Central memory CD4-positive, alpha-beta T cell (primary cell): ENCODE measurements at places on chromosomes 6 and 20.

DNA sequence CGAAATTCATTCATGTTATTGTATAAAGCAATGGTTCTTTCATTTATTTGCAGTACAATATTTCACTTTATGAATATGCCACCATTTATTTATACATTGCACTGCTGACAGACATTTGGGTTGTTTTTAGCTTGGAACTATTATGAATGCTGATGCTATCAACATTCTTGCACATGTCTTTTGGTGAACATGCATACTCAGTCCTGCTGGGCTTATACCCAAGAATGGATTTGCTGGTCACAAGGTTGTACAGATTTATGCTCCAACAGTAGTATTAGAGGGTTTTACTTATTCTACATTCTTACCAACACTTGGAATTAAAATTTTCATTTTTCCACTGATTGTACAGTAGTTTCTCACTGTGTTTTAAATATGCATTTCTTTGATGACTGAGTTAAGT, 126.2 kb downstream of the PTPRK start:
- DNase-seq, result no peak

DNA sequence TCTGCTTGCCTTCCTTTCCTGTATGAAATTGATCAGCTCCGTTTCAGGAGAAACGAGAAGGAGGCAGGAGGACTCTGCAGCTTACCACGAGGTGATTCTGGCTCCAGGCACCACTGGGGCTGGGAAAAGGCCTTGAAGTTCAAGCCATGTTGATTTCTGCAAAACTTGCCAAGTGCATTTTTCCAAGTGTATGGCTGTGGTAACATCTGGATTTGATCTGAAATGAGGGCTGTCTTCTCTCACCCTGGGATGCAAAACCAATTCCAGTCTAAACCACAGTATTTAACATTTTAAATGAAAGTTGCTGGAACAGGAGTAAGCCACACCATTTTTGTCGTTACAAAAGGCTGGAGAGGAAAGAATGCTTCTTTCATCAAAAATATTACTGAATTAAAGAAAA, 36.1 kb upstream of the FAM210B start:
- no peak for DNase-seq

DNA sequence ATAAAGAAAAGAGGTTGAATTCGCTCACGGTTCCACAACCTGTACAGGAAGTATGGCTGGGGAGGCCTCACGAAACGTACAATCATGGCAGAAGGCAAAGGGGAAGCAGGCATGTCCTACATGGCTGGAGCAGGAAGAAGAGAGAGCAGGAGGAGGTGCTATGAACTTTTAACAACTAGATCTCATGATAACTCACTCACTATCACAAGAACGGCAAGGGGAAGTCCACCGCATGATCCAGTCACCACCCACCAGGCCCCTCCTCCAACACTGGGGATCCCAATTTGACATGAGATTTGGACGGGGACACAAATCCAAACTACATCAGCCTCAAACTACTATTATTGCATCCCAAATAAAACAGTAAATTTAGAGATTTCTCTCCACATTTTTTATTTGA, 53.6 kb upstream of the CST7 start:
- no peak for DNase-seq

DNA sequence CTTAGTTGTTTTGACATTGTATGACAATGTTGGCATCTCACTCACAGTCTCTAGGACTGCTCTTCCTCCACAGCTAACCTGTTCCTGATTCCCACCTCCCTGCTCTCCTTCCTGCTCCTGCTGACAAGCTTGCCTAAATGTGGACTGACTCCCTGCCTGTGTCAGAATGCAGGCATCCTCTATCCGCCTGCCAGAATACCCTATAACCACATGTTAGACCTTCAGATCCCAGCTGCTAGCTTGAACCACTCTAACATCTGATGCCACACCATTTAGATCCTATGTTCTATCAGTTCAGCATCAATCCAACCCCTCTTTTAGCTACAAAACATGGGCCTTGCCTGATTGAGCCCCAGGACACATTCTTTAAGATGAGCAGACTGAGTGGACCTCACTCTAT, 12.2 kb downstream of the FILIP1 start:
- no peak for DNase-seq

- DNase-seq, result no peak
These were observed 54.2 kb downstream of the CNR1 start for GRCh38 chr6:88111991-88112390.

DNA sequence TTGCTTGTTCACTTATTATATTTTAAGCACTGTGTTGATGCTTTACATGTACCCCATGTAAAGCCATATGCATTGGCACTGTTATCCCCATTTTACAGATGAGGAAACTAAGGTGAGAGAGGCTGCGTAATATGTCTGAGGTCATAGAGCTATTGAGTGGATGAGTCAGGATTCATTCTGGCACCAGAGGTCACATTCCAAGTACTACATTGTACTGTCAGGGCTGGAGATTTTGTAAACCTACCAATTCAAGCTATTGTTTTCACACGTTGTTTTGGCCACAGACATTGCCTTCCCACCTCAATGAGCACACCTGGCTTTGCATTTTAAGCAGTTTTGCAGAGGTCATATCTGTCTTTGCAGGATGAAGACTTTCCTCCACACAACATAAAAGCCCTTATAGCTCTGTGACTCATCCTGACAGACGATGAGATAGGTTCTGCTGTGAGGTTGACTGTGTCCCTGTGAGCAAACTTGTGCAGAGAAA, 33.2 kb downstream of the ANKS1A start:
- no peak for DNase-seq

DNA sequence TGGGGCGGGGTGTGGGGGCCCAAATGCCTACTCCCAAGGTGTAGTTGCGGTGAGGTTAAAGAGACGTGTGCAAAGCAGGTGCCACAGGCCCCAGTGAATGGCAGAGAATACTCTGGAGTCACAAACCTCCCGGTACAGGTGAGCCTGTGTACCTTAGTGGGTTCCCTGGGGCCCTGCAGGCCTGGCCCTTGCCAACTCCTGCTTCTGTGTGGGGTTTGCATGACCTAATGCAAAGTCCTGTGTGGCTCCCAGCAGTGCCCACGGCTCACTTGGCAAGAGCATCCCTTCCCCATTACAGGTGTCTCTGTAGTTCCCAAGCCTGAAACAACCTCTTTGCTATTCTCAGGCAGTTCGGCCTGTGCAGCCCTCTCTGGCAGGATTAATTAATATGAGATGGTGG, 17.5 kb downstream of the SPDEF start:
- DNase-seq, result no peak

- no peak for DNase-seq
These were observed 34.8 kb downstream of the BACH2 start for GRCh38 chr6:90261801-90262200.

- DNase-seq, result no peak
These were observed 38.2 kb downstream of the NOL7 start for GRCh38 chr6:13653296-13653695.

DNA sequence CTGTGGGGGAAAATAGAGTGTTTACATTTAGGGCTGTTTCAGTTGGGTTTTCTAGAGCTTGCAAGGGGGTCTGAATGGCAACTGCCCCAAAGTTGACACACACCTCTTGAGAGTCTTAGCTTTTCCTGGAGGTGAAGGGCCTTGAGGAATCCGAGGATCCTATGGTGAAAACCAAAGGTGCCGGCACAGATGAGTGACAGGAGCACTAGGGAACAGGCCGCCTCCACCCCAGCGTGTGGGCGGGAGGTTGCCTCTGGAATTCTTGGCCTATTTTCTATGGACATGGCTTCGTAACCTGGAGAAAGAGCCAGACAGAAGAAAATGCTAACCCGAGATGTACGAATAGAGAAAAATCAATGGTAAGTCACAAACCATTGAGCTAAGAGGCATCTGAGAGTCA, 283.2 kb upstream of the FOXQ1 start:
- no peak for DNase-seq

DNA sequence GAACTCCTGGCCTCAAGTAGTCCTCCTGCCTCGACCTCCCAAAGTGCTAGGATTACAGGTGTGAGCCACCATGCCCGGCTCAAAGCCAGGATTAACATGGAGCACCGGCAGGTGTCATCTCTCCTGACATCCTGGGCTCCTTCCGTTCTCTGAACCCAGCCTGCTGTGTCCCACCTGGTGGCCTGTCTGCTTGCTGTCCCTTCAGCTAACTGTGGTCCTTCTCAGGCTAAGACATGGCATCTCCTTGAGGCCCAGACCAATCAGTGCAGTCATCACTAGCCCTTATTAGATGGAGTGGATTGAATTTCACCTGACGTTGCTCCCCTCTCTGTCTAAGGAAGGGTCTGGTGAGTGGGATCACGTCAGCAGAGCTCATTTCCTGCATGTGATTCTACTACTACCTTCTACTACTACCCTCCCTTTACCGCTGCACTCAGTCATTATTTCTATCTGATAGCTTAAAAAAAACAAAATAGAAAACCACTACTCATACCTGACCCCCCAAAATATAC, 28.0 kb upstream of the SYNJ2 start:
- no peak for DNase-seq

GRCh38 chr20:62595069-62595468, 47.2 kb upstream of the SLCO4A1 start:
- DNase-seq, result no peak

DNA sequence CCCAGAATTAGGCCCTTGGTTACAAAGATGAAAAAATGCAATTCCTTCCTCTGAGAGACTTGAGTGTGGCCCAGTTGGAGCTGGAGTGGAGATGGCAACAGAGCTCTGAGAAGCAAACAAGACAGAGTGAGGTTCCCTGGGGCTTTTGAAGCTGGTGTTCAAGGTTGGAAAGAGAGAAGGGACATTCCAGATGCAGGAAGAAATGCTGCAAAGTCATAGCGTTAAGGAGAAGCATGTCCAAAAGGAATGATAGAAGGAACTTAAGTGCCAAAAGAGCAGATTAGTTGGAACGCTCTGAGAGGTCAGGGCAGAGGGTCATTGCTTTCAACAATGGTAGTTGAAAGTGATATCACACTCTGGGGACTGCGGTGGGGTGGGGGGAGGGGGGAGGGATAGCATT, 251.8 kb downstream of the TBC1D7 start:
- DNase-seq, result no peak

- DNase-seq, result no peak
These were observed 115.4 kb downstream of the DTNBP1 start for GRCh38 chr6:15547400-15547799.

GRCh38 chr6:154617175-154617574, 106.7 kb upstream of the CNKSR3 start:
- DNase-seq, result no peak

- DNase-seq, result no peak
These were observed 885 bp upstream of the GZF1 start for GRCh38 chr20:23361119-23361475.

GRCh38 chr6:30618270-30618797, 694 bp downstream of the MRPS18B start:
- no peak for DNase-seq

DNA sequence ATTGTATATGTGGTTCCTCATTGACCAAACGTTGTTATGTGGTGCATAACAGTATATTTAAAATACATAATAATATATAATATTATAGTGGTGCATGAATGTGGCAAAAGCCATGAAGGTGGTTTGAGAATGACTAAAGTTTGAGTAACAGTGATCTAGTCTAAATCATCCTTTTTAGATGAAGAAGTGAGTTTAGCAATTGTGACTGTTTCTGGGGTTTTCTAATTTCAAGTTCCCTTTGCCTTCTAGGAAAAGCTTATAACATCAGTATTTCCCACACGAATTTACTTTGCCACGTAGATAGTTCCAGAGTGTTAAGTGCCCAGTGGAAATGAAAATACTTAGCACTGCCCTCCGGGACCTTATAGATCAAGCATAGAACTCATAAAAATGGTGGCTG, 40.9 kb downstream of the ARFGEF2 start:
- no peak for DNase-seq

- no peak for DNase-seq
These were observed 33.2 kb upstream of the KIF3B start for GRCh38 chr20:32244150-32244823.

- no peak for DNase-seq
These were observed 6.3 kb downstream of the RRBP1 start for GRCh38 chr20:17675519-17676377.

DNA sequence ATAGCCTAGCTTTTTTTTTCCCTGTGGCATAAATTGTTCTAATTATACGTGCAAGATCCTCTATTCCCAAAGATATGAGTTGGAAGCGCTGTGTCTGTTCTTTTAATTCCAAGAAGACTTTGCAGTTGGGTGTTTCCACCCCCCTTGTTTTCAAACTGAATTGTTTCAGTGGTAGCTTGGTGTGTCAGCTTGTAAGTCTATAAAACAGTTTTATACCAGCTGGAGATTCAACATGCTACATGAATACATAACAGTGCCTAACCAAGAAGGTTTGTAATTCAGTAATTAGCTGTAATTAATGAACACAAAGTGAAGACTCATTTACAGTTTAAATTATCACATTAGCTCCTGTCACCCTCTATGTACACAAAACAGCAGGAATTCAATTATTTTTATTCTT, 154.0 kb downstream of the ZNF217 start:
- no peak for DNase-seq

DNA sequence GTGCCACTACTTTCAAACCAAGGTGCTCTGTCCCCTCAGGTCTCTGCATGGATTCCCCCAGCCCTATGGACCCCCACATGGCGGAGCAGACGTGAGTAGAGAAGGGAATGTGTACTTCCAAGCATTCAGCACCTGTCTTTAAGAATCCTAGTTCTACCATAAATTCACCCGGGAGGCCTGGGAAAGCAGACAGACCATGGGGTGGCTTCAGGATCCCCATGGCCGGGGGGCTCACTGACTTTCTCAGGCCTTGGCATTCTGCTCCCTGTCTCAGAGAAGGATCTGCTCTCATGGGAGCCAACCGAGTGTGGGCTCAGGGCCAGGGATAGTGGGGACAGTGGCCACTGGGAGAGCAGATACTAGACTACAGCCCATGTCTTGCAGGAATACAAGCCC, 2.3 kb downstream of the CDC25B start:
- DNase-seq, result no peak

- DNase-seq, result no peak
These were observed 31.8 kb downstream of the PHACTR1 start for GRCh38 chr6:12748411-12748810.

DNA sequence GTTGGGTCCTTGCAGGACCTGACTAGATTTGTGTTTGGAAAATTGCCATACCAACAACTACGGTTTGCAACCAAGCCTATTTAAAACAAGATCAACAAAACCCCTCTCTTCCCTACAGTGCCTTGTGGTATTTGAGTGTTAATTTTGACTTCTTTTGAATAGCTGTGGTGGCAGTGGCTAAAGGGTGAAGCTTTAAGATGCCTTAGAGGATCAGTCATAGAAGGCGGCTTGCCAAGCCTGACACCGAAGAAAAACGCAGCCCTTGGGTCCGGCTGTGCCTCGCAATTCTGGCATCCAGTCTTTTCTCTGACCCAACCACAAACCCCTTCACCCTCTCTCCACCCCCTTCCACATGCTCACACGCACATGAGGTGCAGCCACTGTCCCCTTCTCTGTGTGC, 32.6 kb downstream of the BMP6 start:
- no peak for DNase-seq

GRCh38 chr6:157288575-157288974, 34.7 kb downstream of the TMEM242 start:
- DNase-seq, result no peak

DNA sequence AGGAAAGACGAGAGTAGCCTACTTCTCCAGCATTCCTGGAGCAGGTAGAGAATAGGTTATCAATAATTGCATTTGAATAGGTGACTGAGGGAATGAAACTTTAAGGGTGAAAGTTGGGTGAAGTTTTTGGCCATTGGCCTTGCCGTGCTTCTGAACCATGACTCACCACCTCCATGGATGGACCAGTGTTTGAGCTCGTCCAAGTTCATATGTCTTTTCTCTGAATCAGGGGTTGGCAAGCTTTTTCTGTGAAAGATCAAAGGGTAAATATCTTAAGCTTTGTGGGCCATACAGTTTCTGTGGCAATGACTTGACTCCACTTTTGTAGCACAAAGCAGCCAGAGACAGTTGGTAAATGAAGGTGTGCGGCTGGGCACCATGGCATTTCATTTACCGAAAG, 31.8 kb downstream of the SNRNP48 start:
- DNase-seq, result no peak
